ENCODE measurements at places on chromosomes 1 and 21.

- no peak for DNase-seq
These were observed 21.3 kb upstream of the GRHL3 start for GRCh38 chr1:24297852-24298232.

- DNase-seq, result no peak
These were observed 43.9 kb downstream of the NAV1 start for GRCh38 chr1:201582705-201583442.

DNA sequence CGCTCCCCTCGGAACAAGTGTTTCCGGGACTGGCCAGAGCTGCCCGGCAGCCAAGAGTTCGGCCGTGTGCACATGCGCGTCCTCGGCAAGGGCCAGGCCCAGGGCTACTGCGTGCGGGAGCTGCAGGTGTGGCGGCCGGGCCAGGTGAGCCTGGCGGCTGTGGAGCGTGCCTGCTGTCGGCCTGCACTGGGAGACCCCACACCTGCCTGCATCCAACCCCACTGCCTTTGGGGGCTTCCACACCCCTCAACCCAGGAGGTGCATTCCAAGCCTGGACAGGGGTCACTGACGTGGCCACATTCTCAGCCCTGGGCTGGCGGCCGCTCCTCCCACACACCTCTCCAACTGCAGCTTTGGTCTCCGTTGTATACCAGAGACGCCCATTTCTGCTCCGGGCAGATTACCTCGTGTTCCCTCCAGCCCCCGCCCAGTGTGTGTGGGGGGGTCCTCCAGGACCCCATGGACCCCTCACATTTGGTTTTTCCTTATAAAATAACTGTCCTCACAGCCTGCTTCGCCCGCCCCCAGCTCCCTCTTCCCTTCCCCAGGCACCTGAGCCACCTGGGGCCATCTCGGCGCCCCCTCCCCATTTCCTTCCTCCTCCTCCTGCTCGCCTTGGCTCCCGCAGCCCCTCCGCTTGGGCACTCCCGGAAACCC is 6.1 kb downstream of the RNF223 start:
- no peak for DNase-seq

GRCh38 chr1:93042187-93043056 is 36.7 kb upstream of the MTF2 start:
- peak; percentile 88 for DNase-seq

DNA sequence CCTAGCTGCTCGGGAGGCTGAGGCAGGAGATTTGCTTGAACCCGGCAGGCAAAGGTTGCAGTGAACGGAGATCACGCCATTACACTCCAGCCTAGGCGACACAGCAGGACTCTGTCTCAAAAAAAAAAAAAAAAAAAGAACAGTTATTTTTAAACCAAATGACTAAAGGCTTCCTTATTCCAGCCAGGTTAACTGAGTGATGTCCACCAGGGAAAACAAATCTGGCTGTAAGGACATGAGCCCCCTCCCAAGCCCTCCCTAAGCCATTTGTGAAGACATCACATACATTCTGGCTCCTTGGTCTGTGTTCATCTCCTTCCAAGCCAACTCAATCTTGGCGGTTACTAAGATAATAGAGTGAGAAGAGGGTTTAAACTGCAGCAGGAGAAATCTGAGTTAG is 8.2 kb downstream of the TMCC2 start:
- DNase-seq, result no peak

DNA sequence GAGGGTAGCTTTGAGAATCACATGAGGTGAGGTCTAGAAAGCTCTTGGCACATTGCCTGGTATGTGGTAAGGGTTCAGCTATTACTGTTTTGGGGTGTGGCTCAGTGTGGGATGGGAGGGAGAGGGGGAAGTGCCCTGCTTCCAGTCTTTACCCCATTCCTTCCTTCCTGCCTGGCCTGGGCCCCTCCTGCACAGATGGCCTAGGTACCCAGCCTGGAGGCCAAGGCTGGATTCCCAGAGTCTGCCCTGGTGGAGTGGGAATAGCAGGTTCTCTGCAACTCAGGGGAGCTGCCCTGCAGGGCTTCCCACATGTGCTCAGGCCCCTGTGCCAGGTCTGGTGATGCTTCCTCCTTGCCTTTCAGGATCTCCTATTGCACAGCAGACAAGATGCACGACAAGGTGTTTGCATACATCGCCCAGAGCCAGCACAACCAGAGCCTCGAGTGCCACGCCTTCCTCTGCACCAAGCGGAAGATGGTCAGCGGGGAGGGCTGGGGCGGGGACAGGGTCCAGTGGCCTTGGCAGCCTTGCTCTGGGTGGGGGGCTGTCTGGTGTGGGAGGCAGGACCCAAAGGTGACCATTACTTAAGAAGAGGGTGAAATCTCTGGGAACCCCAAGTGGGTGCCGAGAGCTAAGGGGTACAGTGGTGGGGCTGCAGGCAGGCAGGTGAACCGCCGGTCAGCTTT is 13.5 kb downstream of the LDLRAP1 start:
- DNase-seq, result peak; percentile 59

- no peak for DNase-seq
These were observed 44.2 kb upstream of the BACH1 start for GRCh38 chr21:29254550-29254949.

DNA sequence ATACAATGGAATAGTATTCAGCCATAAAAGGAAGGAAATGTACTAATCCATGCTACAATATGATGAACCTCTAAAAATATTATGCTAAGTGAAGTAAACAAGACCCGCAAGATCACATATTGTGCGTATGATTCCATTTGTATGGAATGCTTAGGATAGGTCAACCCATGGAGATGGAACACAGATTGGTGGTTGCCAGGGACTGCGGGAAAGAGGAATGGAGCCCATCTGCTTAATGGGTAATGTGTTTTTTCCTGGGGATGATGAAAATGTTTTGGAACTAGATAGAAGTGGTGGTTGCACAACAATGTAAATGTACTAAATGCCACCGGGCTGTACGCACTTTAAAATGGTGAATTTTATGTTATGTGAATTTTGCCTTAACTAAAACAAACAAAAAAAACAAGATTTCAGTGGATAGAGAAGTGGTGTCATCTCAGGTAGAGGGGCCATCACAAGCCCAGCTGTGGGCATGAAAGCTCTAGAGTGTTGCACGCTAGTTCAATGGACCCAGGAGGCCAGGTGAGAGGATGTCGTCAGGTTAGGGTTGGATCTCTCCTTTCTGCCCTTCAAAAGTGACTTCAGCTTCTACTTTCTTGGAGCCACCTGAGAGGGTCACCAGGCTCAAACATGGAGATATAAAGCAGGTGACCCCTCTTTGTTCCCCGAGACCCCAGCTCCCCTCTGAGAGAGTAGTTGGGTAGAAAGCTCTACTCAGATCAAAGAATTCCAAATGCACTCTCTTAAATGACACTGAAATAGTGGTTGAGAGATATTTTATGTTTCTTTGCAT is 2.5 kb downstream of the C1orf115 start:
- DNase-seq, result no peak

DNA sequence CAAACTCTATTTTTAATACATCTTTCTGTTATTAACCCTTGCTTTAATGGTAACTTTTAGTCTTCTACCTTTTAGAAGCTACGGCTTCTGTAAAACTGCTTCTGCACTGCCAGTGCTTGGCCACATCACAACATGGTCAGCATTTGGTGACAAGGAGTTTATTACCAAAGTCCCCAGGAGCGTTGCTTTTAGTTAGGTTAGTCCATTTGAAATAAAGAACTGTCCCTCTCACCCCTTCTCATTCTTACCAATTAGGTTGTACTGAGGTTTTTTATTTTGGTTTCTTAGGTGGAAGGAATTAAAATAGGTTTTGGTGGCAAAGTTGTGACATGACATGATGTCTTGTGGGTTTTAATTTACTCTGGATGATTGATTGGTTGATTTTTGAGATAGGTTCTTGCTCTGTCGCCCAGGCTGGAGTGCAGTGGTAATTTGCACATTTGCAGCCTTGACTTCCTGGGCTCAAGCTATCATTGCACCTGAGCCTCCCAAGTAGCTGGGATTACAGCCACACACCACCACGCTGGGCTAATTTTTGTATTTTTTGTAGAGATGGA is 39.2 kb downstream of the SPEN start:
- DNase-seq, result no peak

- no peak for DNase-seq
These were observed 2.7 kb downstream of the ZBTB21 start for GRCh38 chr21:42007356-42007940.

- no peak for DNase-seq
These were observed 64.6 kb downstream of the ERI3 start for GRCh38 chr1:44290250-44291094.

DNA sequence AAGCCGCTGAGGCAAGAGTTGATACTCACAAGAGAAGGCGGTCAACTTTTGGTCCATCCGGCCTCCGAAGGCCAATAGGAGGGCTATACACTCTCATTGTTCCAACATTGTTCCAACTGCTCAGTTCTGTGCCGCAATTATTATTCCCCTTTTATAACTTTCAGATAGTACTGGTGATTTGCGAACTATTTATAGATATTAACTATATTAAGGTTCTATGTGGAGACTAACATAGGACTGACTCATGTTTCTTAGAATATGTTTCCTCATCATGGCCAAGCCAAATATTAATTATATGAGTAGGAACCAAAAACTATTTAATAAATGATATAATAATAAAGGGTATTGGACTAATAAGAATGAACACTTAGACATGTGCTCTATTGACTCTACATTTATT is 96.7 kb upstream of the LBR start:
- DNase-seq, result no peak

DNA sequence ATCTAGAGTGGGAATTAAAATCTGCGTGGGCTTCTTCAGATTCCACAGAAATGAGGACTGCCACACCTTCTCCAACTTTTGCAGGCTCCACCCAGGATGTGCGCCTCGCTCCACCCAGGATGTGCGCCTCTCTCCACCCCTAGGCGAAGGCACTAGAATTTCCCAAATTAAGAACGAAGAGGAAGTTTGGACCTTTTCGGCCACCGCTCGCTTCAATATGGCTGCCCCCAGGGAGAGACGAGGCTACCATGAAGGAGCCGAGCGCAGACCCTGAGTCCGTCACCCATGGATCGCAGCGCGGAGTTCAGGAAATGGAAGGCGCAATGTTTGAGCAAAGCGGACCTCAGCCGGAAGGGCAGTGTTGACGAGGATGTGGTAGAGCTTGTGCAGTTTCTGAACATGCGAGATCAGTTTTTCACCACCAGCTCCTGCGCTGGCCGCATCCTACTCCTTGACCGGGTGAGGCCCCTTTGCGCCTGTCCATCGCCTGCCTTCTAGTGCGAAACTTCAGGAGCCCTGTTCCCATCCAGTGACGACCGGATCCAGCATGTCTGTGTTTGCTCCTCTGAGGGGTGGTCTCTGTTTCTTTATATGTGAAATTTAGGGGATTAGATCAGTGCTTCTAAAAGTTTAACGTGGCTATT is at the start of the genes CRYZ and TYW3:
Gene CRYZ, minus strand, starts transcription at position 91 of the 644 bp plus-strand sequence. CDS start 8,229 bp downstream, outside the sequence.
Gene TYW3, plus strand, starts transcription at position 193 of the 644 bp plus-strand sequence. Its CDS starts 93 bp downstream, at position 286.
- DNase-seq, result peak; percentile 90

GRCh38 chr1:226125831-226126230 is 60.7 kb downstream of the ACBD3 start:
- DNase-seq, result no peak

Measured in CD4-positive, alpha-beta T cell treated with Interleukin-17A for 1 hour (primary cell).